Central memory CD8-positive, alpha-beta T cell (primary cell): ENCODE measurements at places on chromosomes 11 and 22.
A peak's percentile ranks its signal among the peaks of the same experiment; 100 is the strongest.

GRCh38 chr11:50174189-50174588 lies 141.5 kb downstream of the OR4C45 start:
- DNase-seq = no peak

DNA sequence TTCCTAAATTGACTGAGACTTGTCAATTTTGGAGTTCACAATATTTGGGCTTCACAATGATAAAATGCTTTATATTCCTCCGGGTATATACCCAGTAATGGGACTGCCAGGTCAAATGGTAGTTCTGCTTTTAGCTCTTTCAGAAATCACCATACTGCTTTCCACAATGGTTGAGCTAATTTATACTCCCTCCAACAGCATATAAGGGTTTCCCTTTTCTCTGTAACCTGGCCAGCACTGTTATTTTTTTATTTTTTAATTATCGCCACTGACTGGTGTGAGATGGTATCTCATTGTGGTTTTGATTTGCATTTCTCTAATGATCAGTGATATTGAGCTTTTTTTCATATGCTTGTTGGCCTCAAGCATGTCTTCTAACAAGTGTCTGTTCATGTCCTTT lies 21.8 kb downstream of the NARS2 start:
- no peak for DNase-seq

- DNase-seq = no peak
These were observed 612 bp downstream of the ASPHD2 start for GRCh38 chr22:26429458-26430286.

- no peak for DNase-seq
These were observed 385.6 kb downstream of the DCDC1 start for GRCh38 chr11:30983776-30984441.

DNA sequence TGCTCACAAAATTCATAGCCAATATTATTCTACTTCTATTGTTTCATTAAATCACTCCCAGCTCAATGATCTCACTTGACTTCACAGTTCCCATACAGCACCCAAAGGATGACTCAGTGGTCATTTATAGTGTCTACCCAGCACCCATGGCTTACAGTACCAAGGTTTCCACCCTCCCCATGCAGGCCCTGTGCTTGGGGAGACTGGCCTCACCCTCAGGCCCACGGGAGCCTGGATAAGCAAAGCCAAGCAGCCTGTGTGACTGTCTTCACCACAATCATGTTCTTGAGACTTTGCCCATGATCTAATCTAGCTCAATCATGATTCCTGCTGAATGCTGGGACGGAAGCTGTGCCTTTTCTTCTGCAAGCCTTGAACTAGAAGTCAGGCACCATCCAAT lies 97.6 kb downstream of the SLC36A4 start:
- DNase-seq = no peak

GRCh38 chr11:62081378-62082291 lies 42.2 kb upstream of the INCENP start:
- DNase-seq = peak; percentile 82

DNA sequence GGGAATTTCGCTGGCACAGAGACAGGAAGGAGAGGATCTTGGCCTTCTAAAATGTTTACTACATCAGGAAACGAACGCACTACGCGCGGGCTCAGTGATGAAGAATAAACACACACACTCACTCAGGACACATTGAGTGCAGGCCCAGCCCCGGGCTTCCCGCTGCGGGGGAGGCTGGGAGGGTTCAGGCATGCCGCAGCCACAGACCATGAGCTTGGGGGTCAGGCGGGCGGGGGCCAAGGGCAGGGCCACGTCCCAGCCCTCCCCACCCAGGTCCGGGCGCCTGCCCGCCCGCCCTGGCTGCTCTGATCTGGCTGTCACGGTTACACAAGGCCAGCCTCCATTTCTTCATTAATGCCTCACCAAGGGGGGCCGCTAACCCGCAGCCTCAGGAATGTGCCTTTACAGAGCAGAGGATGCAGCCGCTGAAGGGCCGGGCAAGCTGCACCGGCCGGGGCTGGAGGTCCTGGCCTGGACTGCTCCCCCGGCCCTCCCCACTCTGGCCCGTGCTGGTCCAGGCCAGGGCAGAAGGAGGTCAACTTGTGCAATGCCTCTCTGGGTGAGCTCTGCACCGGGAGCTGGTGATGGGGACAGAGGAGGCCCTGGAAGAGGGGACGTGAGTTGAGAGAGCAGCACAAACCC lies 41.7 kb downstream of the IGF2 start:
- no peak for DNase-seq

- no peak for DNase-seq
These were observed 28.3 kb upstream of the SOX10 start for GRCh38 chr22:38012604-38013072.

GRCh38 chr11:10893714-10894151 lies 35.9 kb upstream of the ZBED5 start:
- DNase-seq = no peak

DNA sequence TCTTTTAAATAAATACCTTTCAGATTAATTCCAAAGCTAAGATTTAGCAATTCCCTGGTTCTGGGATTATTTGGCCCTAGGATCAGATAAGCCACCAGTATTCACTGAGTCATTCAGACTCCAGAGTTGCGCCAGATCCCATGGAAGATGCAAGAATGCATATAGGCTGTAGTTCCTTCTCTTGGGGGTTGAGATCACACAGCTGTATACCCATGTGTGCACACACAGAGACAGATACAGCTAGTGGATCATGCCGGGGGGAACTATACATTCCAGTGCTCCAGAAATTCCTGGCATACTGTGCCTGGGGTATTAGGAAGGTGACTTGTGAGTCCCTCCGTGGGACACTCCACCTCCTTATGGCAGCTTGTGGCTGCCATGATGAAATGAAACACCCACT lies 75.4 kb downstream of the ZBTB16 start:
- no peak for DNase-seq

- DNase-seq = no peak
These were observed 113.6 kb upstream of the MTMR2 start for GRCh38 chr11:96037405-96037949.

DNA sequence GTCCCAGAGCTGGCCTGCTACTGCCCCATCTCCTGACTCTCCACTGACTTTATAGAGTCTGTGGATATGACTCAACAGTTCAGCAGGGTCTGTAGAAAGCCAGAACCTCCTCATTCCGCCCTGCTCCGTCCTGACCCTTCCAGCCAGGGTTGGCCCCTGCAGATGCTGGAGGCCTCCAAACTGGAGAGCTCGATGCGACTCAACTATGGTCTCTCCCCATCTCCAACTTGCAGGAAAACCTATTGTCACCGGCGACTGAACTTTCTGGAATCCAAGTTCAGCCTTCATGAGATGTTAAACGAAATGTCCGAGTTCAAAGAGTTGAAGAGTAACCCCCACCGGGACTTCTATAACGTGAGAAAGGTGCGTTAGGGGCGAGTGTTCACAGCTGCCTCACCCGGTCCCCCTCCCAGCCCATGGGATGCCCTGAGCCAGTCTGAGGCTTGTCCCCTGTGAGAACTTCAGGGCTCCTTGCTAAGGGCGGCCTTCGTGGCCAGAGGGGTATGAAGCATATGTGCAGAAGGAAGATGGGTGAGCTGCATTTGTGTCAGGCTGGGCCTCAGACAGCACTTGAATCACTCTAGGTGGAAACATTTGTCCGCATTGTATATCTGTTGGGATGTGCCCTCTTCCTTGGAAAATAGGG lies 32.1 kb downstream of the AMPD3 start:
- no peak for DNase-seq

DNA sequence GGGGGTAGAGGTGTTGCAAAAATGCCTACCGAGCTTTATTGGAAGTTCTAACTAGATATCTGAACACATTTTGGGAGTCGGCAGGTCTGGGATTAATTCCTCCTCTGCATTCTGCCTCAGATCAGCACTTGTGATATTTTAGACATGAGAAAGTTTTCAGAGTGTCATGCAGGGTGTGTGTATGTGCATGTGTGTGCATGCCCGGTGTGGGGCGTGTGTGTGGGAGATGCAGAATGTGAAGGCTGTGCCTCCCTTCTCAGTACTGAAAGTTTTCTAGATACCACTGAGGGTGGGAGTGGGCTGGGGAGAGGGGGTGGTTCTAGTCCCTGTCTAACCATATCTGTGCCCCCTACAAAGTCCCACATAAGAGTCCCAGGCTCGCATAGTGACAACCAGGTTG lies 180.0 kb upstream of the NTM start:
- no peak for DNase-seq

GRCh38 chr11:78359921-78360320 lies 57.7 kb downstream of the GAB2 start:
- DNase-seq = no peak

- DNase-seq = no peak
These were observed 617 bp upstream of the ARHGAP20 start for GRCh38 chr11:110712659-110713448.

DNA sequence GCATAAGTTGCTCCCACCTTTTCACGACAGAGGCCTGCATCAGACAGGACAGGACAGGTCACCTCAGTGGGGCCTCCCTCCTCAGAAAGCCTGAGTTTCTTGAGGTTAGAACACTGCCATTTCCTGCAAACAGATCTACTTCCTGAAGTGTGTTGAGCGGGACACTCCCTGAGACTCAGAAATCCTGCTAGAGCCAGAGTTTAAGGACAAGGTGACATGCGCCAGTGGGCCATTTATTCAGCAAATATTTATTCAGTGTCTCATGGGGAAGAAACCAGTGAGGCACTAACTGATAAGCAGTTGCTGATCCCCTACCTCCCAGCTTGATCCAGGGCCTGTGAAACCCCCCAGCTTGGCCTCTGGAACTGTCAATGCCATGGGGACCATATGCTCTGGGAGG lies 454.6 kb downstream of the SOX6 start:
- DNase-seq = no peak

- DNase-seq = no peak
These were observed 6.0 kb upstream of the DERL3 start for GRCh38 chr22:23844739-23845202.

- DNase-seq = no peak
These were observed 17.7 kb upstream of the IL2RB start for GRCh38 chr22:37167176-37167980.

DNA sequence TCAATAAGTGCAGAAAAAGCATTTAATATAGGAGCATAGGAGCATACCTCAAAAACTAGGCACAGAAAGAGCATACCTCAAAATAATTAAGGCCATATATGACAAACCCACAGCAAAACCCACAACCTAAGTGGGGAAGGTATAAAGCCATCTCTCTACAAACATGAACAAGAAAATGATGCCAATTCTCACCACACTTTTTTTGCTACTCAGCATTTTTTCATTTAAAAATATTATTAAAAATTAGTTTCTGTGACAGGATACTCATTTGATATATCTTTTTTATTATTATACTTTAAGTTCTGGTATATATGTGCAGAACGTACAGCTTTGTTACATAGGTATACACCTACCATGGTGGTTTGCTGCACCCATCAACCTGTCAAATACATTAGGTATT lies 352.0 kb downstream of the LUZP2 start:
- DNase-seq = no peak

DNA sequence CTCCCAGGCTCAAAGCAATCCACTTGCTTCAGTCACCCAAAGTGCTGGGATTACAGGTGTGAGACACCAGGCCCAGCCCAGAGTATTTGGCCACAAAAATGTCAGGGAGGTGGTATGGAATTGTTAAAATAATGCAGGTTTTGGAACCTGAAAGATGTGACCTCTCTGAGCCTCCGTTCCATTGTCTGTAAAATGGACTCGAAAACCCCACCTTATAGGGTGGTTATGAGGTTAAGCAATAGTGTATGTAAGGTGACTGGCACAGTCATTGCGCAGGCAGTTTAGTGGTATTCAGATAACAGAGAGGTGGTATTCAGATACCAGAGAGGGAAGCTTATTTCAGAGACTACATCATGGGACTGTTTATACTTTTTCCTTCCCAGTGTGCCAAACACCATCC lies 52.5 kb upstream of the PRSS23 start:
- DNase-seq = no peak

DNA sequence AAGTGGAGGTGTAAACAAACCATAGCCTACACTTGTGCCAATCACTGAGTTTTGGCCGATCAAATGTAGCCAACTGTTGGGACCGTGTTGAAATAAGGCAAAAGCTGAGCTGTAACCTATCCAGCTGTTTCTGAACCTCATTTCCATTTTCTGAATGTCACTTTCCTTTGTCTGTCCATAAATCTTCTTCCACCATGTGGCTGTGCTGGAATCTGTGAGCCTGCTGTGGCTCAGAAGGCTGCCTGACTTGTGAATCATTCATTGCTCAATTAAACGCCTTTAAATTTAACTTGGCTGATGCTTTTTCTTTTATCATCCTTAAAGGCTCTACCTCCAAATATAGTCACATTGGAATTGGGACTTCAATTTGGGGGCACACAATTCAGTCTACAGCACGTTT lies 203.1 kb upstream of the MPPED2 start:
- DNase-seq = no peak

GRCh38 chr11:115911613-115912346 lies 407.6 kb upstream of the CADM1 start:
- no peak for DNase-seq

- DNase-seq = no peak
These were observed 174.4 kb downstream of the MAML2 start for GRCh38 chr11:96168623-96169022.

DNA sequence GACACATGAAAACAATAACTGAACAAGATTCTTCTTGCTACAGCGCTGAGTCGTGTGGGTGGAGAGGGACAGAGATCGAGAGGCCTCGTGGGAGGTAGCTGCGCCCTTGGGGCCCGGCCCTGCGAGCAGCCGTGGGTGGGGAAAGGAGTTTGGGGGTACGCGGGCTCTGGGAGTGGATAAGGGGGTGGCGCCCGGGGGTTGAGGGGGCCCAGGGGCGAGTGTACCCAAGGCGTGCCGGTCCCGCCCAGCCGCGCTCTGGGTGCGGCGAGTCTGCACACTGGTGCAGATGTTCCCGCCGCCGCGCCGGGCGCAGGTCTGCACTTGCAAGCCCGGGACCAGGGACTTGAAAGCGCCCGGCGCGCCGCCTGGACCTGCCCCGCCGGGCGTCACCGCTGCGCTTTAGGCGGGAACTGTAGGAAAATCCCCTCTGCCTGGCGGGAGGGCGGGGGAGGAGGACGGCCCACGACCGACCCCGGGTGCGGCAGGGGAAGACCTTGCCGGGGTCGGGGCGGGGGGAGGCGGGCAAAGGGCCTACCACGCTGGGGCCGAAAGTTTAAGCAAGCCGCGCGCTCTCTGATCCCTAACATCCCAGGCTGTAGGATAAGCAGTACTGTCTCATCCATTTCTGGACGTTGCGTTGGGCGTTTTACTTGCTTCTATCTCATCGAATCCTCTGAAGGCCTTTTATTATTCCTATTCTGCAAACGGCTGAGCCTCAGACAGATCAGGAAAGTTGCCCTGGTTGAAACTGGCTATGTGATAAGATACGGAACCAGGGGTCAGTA lies 1.4 kb upstream of the KREMEN1 start:
- DNase-seq = no peak

- no peak for DNase-seq
These were observed 62.6 kb downstream of the METTL15 start for GRCh38 chr11:28170759-28171158.

DNA sequence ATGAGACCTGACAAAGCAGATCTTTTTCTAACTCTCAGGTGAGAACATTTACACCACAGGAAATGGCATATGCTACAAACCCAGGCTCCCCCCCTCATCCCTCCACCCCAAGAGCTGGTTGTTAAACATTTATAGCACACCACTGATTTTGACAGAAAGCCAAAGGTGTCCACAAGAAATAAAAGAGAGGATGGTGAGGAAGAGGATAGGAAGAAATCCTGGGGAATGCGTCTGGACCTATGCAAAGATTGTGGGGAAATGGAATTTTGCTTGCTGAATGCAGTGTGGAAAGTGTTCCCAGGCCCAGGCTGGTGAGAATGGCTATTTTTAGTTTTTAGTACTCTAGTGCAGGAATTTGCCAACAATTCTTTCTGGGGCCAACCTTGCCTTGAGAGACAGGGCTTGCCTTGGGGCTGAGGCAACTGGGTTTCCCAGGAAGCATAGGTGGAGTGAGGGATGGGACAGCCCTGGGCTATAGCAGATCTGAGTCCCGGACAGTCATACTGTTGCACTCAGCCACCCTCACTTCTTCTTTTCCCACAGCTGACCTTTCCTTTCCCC lies 163.9 kb downstream of the ADAMTS15 start:
- no peak for DNase-seq
